NCI-H774 (cell line): ENCODE measurements at places on chromosomes 5 and 9.

DNA sequence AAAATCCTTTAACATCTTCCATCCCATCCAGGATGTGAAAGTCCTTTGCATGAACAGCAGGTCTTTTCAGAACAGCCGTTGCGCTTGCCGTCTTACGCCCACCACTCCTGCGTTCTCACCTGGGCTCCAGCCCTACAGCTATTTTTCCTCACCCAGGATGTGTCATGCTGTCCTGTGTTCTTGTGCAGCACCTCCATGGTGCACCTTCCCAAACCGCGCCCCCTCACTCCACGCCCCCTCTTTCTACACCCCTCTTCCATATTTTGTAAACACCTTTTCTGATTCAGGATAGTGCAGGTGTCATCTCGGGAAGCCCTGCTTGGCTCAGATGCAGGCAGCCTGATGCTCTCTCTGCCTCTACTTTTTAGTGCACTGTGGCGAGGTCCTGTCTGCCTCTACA is 18.4 kb downstream of the CAMK4 start:
- no peak for DNase-seq

- no peak for DNase-seq
Observed at GRCh38 chr5:176490301-176490700, 42.1 kb downstream of the FAF2 start.

DNA sequence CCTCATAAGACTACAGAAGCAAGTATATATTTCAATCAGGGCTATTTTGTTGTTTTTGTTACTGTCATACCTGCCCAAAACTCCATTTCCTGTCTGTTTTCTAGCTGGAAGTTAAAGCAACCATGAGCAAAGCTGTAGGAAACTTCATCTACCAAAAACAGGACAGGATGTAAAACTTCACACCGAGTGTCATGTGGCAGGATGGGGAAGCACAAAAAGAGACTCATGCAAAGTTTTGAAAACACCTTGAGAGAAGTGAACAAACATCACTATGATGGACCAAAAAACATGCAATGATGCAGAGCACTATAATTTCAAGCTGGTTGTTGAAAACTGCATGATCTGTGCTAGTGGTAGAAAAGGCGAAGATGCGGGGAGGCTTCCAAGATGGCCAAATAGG is 6.3 kb upstream of the GZMA start:
- DNase-seq = no peak

DNA sequence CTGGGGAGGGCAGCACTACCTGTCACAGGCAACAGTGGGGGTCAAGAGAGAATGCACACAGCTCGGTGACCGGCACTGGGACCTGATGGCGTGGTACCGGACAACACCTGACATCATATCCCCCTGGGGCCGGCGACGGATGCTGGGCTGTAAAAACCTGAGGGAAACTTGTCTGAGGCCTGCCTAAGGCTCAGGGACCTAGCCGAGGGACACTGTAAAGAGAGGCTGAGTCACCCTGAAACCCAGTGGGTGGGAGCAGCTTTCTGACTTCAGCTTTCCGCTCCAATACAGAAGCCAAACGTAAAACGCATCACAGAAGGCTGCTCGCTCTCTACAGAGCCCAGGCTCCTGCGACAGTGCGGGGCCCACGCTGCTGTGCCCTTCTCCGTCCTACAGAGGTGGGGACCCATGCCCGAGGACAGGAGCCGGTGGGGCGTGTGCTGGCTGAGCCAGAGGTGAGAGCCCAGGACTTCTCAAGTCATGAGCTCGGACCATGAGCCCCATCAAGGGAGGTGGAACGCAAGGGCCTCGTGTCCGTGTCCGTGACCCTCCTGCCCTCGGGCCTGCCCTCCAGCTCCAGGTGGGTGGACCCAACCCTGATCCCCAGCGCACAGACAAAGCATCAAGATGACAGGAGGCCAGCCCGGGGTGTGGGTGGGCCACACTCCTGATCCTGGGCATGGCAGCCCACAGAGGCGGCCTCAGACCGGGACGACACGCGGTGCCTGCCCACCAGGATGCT is 5.3 kb downstream of the RALGDS start:
- no peak for DNase-seq

GRCh38 chr9:82091610-82092009 is 103.0 kb downstream of the SPATA31D1 start:
- DNase-seq = no peak

DNA sequence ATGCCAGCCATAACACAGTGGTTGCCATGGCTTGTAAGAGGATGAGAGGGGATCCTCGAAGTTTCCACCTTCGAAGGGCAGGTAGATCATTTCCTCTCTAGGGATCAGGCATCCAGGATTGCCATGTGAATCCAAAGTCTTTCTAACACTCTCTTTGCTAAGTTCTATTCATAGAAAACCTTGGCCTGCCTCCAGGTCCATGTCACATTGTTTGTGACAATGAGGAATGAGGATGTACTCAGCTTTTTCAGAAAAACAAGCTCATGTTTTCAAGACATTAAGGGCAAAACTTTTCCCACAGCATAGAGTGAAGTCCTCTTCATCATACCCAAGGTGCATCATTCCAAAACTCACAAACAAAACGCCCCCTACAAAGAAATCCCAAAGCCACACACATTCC is 19.6 kb downstream of the ESM1 start:
- no peak for DNase-seq

- no peak for DNase-seq
Observed at GRCh38 chr5:120926471-120926870, 462.4 kb downstream of the PRR16 start.

- no peak for DNase-seq
Observed at GRCh38 chr5:142055301-142055700, 42.5 kb upstream of the GNPDA1 start.

DNA sequence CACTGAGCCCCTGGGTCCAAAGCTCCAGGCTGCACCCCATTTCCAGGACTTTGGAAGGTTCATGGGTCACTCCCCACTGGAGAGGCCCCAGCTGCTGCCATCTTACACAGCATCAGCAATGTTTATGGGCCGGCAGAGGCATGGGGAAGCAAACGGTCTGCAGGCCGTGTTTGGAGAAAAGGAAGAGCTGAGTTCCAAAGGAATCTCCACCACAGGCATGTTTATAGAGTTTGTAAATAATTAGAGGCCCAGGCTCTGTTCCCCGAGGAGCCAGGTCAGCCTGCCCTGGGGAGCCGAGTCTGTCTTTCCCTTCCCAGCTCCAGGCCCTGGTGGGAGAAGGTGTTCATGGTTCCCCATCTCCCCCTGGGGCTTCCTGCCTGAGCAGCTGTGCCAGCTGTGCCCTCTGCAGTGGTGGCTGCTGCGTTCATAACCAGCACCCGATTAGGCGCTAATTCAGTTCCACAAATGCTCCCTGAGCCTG is 64.8 kb downstream of the COL27A1 start:
- no peak for DNase-seq

- no peak for DNase-seq
Observed at GRCh38 chr9:96073531-96074480, 198.3 kb downstream of the ERCC6L2 start.

DNA sequence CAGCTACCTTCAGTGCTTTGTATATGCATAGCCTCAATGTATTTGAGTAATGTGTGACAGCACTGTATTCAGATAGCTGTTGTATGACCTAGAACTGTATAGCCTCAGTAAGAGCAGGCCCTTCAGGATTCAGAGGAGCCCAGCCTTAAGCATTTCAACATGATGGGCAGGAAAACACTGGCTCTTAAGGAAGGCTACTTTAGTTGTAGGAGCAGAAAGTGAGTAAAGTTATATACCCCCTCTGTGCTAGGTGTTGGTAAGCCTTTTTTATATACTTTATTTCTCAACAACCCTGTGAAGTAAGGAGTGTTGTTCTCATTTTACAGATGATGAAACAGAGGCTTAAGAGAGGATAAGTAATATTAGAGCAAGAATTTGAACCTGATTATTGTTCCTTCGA is 1.5 kb upstream of the GPR21 start:
- DNase-seq = no peak

- no peak for DNase-seq
Observed at GRCh38 chr9:90822866-90823265, 21.2 kb downstream of the SYK start.

- DNase-seq = no peak
Observed at GRCh38 chr5:135576075-135576599, 2.7 kb downstream of the CXCL14 start.

DNA sequence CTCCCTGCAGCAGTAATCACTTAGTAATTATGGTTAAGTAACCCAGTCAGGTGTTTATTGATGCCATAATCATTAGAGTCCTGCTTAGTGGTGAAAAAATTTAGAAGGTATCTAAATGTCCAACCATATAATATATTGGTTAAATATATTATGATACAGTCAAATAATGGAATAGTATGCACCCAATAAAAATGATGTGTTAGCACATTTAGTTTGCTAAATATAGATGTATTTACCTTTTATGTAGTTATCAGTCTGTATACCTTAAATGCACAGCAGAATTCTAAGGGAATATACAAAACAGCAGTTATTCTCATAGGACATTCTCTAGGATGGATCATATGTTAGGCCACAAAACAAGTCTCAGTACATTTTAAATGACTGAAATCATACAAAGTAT is 90.4 kb downstream of the PRKACG start:
- DNase-seq = no peak

- no peak for DNase-seq
Observed at GRCh38 chr5:102388235-102388634, 92.2 kb upstream of the SLCO4C1 start.

- DNase-seq = no peak
Observed at GRCh38 chr9:88996921-88997235, 5.6 kb downstream of the S1PR3 start.

DNA sequence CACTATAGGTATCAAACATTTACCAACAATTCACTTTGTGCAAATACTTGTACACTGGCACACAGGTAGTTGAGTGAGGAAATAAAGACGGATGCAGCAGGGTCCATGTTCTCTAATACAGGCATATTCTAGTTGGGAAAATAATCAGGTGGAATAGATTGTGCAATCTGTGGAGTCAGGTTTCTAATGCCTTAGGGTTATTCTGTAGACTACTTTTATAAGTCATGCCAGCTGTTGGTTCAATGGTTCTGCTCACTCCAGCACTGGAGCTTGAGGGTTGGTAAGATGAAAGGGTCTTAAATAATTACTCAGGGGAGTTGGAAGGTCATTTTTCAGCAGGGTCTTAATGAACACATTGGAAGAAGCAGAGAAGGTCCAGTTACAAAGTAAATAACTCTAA is 690.3 kb upstream of the DMAC1 start:
- DNase-seq = no peak

- no peak for DNase-seq
Observed at GRCh38 chr9:5561828-5562488, 51.6 kb downstream of the PDCD1LG2 start.

DNA sequence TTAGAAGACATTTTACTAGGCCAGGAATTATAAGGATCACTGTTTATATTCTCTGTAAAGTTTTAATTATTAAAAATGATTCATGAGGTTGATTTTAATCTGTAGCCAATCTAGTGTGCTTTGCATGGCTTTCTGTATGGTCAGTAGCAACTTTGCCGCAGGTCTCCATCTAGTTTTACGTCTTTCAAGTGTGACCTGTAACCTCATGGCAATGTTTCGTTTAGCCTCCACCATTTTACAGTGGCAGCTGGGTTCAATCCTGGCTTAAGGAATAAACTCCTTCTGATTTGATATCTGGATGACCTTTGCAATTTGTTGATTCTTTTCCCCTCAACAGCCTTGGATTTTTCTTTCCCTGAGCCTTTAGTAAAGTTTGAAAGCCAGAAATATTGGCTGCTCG is 434.5 kb upstream of the CDH9 start:
- no peak for DNase-seq

GRCh38 chr9:128550770-128551656 is 1.4 kb upstream of the SPTAN1 start:
- DNase-seq = no peak

GRCh38 chr5:3596261-3596825 is 711 bp downstream of the IRX1 start:
- DNase-seq = no peak

GRCh38 chr5:125480911-125481310 is 734.5 kb upstream of the ZNF608 start:
- DNase-seq = no peak

- DNase-seq = no peak
Observed at GRCh38 chr5:133520991-133521706, 91.2 kb downstream of the FSTL4 start.

DNA sequence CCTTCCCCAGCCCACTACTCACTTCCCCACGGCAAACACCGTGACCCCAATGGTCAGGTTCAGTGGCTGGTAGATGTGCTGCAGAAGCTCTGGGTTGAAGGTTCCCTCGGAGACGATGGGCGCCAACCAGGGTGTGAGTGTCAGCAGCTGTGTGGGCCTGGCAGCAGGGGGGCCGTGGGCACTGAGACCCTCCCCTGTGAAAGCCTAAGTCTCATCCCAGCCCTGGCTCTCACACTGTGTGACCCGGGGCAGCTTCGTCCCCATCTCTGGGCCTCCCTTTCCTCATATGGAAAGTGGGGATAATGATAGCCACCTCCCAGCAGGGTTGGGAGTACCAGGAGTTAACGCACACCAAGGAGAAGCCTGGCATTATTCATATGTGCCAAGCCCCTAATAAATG is 8.6 kb downstream of the GBGT1 start:
- no peak for DNase-seq

GRCh38 chr5:30051976-30052375 is 1141.5 kb upstream of the CDH6 start:
- DNase-seq = no peak

DNA sequence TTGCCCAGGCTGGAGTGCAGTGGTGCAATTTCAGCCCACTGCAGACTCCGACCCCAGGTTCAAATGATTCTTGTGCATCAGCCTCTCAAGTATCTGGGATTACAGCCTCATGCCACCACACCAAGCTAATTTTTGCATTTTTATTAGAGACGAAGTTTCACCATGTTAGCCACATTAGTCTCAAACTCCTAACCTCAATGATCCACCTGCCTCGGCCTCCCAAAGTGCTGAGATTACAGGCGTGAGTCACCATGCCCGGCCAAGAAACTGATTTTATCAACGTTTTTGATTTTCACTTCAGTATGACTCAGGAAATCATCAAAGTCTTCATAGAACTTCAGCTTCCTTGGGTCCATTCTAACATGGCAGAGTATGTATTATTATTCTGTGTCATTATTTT is 125.4 kb downstream of the GABRG2 start:
- no peak for DNase-seq

- no peak for DNase-seq
Observed at GRCh38 chr9:26261503-26262330, 583.5 kb upstream of the TUSC1 start.

- DNase-seq = no peak
Observed at GRCh38 chr5:65738305-65738704, 16.3 kb downstream of the NLN start.

- DNase-seq = no peak
Observed at GRCh38 chr5:16600397-16600796, 16.4 kb downstream of the RETREG1 start.

- no peak for DNase-seq
Observed at GRCh38 chr9:75000835-75001234, 27.3 kb downstream of the CARNMT1 start.

- no peak for DNase-seq
Observed at GRCh38 chr5:42908086-42908485, 96.4 kb upstream of the SELENOP start.

GRCh38 chr9:14428781-14429230 is 114.9 kb upstream of the NFIB start:
- peak; percentile 79 for DNase-seq

GRCh38 chr9:70044490-70045307 is 1.1 kb downstream of the MAMDC2 start:
- peak; percentile 27 for DNase-seq

GRCh38 chr5:13601112-13601511 is 343.4 kb downstream of the DNAH5 start:
- no peak for DNase-seq

- no peak for DNase-seq
Observed at GRCh38 chr5:6105320-6105719, 273.0 kb downstream of the MED10 start.
